Upper lobe of left lung (tissue), 6 donors: ENCODE measurements at places on chromosomes 4 and X. TPM values are rescaled to one million over a fixed set of nuclear protein-coding genes. Genes with fewer than 3 reads are reported as not detected.
A peak's percentile ranks its signal among the peaks of the same experiment; 100 is the strongest.

The OPRPN gene
- not detected for total RNA-seq

The TBC1D8B gene
- total RNA-seq: 13.3 TPM

The PABPC5 gene
- total RNA-seq: 0.89 TPM

The SAGE1 gene
- 0.10 TPM for total RNA-seq

The NUP62CL gene
- total RNA-seq: 1.5 TPM

GRCh38 chr4:52976523-52977230, 114.6 kb downstream of the RASL11B start:
- DNase-seq: no peak

DNA sequence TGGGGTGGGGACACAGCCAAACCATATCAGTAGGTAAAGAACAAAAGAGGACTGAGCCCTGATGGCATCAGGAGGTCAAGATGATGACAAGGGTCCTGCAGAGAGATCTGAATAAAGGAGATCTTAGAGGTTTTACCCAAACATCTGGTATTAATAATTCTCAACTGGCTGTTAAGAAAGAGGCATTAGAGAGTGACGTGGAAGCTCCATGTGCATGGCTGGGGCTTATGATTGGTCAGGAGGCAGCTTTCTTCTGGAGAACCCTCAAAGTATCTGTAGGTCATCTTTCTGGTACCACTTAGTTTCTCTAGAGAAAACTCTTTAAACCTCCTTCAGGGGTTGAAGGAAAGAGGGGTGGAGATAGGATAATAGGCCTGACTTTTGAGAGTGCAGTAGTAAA, 18.7 kb downstream of the MGST2 start:
- DNase-seq: no peak

- no peak for DNase-seq
These were observed 17.5 kb downstream of the ANXA5 start for GRCh38 chr4:121679267-121679666.

DNA sequence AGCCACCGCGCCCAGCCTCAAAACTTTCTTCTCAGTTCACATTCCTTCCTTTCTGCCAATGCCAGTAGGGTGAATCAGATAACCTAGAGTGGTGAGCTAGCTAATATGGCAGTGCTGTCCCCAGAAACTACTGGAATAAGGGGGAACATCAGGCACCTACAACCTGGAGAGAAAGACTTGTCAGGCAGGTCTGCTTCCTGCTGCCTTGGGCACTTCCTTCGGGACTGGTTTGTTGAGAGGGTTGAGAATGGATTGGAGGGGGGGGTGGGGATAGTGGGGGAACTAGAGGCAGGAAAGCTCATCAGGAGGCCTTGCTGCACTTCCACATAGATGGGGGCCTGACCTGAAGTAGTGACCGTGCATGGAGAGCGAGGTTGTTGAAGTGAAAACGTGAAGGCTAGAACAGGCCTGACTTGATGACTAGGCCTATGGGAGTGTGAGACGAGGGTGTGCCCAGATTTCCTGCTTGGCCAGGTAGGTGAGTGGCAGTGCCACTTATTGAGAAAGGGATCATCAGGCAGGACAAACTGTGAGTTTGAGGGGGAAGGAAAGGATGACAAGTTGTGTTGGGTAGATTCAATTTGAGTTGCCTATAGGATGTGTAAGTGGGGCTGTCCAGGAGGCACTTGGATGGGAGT, 33.4 kb downstream of the SLC25A5 start:
- peak; percentile 39 for DNase-seq

DNA sequence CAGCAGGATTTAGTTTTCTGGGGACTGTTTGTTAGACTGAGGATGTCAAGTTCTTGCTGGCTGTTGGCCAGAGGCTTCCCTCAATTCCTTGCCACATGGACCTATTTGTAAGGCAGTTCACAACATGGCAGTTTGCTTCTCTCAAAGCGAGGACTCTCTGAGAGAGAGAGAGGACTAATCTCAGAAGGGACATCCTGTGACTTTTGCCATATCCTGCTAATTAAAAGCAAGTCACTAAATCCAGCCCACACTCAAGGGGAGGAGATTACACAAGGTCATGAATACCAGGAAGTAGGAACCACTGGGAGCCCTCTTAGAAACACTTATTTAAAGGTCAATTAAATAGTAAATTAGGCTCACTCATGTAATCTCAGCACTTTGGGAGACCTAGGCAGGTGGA, 38.2 kb downstream of the PPP1R2C start:
- peak; percentile 30 for DNase-seq

DNA sequence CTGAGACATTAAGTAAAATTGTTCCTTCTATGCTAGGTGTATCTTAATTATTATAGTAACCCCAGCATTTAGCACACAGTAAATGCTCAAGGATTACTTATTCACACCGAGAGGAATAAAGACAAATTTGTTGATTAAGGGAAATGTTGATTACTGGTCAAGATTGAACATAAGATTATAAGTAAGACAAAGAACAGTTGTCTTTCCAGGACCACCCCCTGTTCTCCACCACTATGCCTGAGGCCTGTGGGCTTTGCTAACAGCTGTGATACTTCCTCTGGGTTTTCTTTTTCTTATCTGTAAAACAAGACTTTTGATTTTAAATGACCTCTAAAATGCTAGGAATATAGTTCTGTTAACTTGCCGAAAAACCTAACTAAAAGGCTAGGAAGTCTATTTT, 128.0 kb downstream of the DCLK2 start:
- no peak for DNase-seq

DNA sequence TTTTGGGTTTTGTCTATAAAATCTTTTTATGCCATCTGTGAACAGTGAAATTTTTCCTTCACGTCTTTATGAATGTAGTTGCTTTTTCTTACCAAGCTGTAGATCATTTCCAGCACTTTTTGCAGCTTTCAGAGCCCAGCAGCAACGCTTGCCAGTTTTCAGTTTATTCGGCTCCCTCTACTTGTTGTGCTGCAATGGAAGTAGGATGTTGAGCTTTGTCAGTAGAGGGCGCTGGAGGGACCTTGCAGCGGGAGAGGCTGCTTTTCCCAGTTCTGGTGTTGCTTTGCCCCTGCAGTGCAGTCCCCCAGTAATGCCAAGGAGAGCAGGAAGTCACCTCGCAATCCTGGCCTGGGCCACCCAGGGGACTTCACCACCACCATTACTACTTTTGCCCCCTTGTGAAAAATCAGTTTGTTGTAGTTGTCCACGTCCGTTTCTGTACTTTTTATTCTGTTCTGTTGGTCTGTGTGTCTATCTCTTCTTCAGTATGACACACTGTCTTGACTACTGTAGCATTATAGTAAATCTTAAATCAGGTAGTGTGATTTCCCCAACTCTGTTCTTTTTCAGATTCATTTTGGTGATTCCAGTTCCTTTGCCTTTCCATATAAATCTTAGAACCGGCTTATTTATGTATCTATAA, 21.8 kb downstream of the CMC4 start:
- DNase-seq: no peak

DNA sequence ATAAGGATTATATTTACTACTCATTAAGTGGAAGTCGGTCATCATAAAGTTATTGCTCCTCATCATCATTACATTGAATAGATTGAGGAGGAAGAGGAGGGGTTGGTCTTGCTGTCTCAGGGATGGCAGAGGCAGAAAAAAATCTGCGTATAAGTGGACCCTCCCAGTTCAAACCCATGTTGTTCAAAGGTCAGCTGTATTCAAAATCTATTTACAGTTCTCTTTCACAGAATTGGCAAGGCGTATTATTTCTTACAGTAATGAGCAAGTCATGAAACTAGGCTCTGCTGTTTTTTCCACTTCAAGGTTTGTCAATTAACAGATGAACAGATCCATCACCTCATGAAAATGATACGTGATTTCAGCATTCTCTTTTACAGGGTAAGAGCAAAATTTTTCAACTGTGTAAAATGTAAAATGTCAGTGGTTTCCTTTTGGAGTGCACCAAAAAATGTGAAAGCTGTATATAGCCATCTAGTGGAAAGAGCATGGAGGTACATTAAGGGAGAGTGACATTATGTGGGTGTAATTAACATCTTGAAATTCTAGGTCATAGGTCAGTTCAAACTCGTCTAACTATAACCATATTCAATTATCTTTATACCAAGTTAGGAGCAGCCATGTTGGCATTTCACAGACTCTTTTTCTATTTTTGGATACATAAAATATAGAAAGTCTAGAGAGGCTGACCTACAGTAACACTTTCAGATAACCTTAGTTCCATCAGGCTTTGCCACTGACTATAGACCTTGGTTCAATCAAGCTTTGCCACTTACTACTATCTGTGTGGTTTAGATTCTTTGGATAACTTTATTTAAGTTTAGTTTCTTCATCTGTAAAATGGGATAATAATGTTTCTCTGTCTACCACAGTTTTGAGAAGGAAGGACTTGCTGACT, 30.1 kb downstream of the NEIL3 start:
- no peak for DNase-seq

DNA sequence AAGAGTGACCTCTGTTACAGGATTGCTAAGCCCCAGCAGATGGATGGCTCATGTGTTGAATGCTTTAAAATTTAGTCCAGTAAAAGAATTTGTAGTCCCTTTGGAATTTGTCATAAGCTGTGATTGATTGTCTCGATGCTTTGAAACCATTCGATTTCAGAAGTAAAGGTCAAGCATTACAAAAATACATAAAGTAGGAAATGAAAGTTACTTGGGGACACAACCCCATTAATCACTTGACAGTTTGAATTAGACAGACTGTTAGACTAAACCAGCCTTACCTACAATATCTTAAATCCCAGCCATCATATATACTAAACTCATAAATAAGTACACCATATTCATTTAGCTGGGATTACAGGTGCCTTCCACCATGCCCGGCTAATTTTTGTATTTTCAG, 6.6 kb downstream of the REST start:
- DNase-seq: no peak

DNA sequence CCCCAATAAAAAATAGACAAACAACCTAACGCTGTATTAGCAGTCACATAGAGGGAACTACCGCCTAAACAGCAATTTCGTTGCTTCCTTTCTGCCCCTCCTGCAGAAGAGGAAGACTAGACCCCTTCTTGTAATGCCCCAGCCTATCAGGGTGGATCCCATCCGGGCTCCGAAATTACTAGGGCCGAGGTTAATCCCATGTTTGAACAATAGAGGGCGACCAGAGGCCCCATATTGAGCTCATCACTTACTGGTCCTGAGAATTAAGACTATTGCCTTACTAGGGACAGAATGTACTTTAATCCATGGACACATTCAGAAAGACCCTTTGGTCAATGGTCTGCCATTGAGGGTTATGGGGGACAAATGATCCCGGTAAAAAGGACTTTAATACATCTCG, 11.8 kb upstream of the ZNF630 start:
- peak; percentile 37 for DNase-seq

GRCh38 chr4:124135409-124135813, 577.1 kb downstream of the ANKRD50 start:
- no peak for DNase-seq
